Activated CD4-positive, alpha-beta memory T cell treated with anti-CD3 and anti-CD28 coated beads, Interleukin-2, amount 10 ng/mL, durations not matched to agents 7 days and 5 days (primary cell): ENCODE measurements at places on chromosomes 6 and 20.

DNA sequence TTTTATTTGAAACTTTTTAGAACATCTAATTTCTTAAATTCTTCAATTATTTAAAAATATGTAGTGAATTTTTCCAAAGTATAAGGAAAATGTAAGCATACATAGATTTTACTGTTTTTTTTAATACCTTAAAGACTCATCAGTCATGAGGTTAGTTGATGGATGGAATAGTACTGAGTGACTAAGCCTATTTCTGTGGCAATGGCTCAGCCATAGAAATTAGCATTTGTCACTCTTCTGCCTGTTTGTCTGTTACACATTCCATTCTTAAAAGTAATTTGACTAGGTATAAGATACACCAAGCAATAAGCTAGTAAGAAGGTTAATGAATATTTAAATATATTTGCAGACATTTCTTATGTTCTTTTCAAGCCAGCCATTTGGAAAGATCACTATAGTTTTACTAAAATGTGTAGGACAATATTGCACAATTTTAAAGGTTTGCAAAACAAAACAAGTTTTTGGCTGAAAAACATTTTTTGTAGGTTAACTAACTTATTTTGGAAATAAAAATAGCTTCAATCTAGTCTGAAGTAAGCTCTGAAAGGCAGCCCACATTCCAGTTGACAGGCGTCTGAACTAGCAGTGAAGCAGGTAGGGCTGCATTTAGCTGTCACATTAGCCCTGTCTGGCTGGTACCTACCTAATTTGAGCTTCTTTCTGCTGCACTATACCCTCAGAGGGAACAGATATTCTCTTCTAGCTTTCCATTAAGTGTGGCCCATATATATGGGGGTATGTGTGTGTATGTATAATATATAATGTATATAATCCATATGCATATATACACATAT is 385.7 kb downstream of the GRIK2 start:
- DNase-seq, result no peak

- DNase-seq, result no peak
Measured at GRCh38 chr6:91268941-91269340, 682.1 kb upstream of the MAP3K7 start.

GRCh38 chr20:58577871-58578598 is 62.8 kb upstream of the APCDD1L start:
- no peak for DNase-seq

- DNase-seq, result no peak
Measured at GRCh38 chr6:44742201-44742600, 354.7 kb downstream of the CDC5L start.

- no peak for DNase-seq
Measured at GRCh38 chr20:4770026-4770425, 48.3 kb downstream of the PRND start.

DNA sequence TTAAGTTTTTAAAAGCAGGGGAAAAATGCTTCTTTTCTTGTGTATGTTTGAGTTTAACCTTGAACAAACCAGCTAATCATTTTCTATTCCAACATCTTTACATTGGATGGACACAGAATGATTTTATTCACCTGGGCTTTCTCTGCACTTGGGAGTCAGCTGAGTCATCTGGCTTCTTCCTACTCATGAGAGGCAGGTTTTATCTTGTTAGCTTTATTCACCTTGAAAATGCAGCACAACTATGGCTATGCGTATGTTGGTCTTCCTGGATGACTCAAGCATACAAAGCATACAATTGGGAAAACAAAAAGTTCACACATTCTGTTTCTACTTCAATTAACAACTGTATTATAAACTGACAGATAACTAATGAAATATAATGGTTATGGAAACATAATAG is 737.7 kb downstream of the FRK start:
- no peak for DNase-seq

DNA sequence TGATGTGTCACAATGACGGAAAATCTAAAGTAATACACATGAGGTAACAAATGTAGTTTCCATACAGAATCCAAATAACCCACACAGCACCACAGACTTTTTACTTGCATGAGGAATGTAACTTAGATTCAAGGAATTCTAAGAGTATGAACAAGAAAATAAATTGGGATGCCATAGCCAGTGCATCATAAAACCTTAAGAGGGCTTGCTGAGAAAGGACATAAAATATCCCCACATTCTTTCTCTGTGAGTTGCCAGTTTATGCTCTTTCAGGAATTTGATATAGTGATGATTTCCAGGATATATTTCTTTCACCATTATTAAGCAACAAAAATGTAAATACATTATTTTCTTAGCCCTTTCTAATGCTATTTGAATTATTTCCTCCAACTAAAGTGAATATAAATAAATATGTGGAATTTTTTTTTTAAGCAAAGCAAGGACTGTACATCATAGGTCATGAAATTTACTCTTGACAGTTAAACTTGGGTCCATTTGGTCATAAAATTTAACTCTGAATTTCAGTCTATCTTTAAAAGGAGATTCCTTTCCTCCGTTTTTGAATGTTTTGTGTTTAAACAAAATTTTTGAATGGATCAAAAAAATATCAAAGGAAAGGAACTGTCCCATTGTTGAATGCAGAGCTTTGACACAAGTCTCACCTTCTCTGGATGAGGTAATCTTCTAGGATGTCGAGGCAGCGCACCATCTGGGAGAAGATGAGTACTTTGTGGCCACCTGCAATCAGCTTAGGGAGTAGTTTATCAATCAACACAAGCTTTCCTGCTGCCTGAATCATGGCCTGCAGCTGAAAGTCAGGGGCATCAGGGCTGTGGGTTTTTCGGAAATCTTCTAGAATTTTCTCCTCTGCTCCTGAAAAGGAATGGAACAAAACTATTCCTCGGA is 116.3 kb upstream of the EMILIN3 start:
- no peak for DNase-seq

- no peak for DNase-seq
Measured at GRCh38 chr20:40322941-40323340, 366.1 kb downstream of the MAFB start.

DNA sequence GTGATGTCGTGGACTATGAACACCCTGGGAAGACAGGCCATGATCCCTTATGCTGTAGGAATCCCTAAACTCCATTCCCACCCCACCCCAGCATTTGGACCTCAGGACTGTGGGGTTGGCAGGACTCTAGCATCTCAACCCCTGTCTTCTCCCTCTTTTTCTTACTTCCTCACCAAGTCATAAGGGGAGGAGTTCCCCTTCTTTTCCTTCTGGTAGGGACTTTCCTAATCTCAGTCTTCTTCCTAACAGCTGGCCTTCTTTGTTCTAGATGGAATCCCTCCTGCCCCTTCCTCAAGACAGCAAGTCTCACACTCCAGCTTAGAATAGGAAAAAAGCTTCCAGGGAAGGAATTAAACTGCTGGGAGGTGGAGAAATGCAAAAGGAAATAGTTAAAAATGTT is 2.3 kb upstream of the SIRPB2 start:
- no peak for DNase-seq

GRCh38 chr6:85568411-85568810 is 25.2 kb downstream of the SNX14 start:
- no peak for DNase-seq

- DNase-seq, result no peak
Measured at GRCh38 chr6:167150941-167151549, 6.7 kb downstream of the GPR31 start.

GRCh38 chr6:18893540-18894269 is 506.6 kb downstream of the RNF144B start:
- no peak for DNase-seq

DNA sequence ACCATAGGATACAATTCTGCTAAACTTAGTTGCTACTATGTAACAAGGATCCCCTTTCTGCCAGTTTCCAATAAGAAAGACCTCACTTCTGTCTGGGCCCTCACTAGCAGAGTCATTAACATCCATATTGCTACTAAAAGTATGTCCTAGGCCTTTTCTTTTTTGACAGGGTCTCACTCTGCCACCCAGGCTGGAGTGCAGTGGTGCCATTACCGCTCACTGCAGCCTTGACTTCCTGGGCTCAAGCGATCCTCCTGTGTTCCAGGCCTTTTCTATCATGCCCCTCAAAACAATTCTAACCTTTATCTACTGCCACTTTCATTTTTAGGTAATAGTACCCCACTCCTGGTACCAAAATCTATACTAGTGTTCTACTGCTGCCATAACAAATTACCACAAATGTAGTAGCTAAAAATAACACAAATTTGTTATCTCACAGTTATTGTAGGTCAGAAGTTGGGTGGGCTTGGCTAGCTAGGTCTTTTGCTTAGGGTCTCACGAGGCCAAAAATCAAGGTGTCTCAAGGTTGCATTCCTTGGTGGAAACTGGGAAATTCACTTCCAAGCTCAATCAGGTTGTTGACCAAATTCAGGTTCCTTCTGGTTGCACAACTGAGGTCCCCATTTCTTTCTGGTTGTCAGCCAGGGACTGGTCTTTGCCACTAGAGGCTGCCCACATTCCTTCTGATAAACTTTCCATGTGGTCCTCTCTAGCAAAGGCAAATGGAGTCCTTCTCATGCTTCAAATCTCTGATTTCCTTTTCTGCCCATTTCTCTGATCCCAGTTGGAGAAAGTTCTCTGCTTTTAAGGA is 3.0 kb downstream of the CSNK2A1 start:
- no peak for DNase-seq

DNA sequence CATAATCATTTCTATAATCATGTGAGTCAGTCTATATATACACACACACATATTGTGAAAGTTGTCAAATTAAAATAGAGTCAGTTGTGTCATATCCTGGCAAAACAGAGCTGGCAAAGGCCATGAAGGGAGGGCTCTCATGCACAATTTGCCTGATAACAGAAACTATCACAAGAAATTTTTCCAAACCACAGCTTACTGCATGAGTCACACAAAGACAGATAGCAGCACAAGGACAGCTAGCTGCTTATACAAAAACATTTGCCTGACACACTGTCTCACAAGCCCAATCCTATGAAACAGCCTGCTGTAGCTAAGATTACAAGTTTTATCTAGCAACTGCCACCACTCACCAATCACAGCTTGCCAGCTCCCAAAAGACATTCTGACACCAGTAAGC is 848.5 kb upstream of the MAN1A1 start:
- no peak for DNase-seq

DNA sequence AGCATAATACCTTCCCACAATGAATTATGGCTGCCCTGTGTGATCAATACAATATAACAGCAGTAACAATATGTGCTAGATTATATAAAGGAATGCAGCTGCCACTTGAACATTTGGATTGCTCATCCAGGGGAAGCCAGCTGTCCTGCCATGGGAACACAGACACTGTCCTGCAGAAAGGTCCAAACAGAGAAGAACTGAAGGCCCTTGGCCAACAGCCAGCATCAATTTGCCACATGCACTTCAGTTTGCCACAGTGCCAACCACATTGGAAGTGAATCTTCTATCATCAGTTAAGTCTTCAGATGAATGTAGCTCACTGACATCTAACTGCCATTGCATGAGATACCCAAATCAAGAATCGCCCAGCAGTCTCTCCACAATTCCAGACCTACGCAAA is 332.4 kb downstream of the PRKN start:
- no peak for DNase-seq

GRCh38 chr6:126076992-126077664 is 90.8 kb downstream of the TRMT11 start:
- no peak for DNase-seq

DNA sequence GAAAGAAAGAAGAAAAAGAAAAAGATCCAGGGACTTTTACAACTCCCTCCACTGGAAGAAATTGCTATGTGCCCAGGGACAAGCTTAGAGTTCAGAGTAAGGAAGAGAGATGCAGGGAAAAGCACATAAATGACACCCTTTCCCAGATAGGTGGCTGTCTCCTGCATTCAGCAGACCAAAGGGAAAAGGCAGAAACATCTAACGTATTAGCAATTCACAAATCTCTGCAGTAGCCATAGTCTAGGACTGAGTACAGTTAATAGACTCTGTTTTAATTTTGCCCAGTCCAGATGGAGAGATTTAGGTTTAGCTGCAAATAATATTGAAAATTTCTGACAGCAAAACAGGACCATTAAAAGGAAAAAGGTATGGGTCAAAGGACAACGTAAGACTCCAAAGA is 71.3 kb upstream of the TNFRSF21 start:
- DNase-seq, result no peak

DNA sequence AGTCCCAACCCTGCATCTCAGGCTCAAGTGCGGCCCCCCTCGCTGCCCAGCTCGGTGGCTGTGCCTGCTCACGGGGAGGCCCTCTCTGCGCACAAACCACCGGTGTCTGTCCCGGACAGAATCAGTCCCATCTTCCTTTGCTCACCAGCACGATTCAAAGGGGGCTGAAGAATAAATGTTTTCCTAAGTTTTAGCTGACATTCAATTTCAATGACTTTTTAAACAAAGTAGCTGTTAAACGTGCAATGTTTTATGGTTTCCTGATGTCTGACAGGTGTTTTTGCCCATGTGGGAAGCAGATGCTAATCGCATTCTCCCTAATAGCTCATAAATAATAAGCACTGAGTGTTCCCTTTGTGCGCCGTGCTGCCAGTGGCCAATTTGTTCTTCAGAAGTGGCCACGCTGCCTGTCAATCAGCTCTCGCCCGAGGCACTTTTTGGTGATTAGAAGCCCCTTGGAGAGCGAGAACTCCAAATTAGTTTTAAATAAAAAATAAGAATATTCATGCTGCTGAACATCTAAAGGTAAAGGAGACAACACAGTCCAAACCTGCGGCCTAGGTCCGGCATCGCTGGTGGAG is 26.3 kb downstream of the BHLHE23 start:
- no peak for DNase-seq

DNA sequence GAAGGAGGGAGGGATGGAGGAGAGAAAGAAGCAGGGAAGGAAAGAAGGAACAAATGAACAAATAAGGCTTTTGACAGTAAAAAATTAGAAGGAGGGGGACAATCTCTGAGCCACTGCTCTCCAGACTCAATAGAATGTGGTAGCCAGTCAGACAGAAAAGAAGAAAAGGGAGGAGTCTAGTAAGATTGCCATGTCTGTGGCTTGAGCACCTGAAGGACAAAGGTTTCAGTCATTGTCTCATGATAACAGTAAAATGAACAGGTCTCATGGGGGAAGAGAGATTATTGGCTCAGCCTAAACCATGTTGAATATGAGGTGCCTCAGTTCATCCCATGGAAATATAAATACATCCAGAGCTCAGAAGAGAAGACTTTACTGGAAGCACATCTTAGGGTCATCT is 14.0 kb upstream of the LOC128125822 start:
- DNase-seq, result no peak

GRCh38 chr6:18380158-18380836 is 6.9 kb upstream of the RNF144B start:
- no peak for DNase-seq

DNA sequence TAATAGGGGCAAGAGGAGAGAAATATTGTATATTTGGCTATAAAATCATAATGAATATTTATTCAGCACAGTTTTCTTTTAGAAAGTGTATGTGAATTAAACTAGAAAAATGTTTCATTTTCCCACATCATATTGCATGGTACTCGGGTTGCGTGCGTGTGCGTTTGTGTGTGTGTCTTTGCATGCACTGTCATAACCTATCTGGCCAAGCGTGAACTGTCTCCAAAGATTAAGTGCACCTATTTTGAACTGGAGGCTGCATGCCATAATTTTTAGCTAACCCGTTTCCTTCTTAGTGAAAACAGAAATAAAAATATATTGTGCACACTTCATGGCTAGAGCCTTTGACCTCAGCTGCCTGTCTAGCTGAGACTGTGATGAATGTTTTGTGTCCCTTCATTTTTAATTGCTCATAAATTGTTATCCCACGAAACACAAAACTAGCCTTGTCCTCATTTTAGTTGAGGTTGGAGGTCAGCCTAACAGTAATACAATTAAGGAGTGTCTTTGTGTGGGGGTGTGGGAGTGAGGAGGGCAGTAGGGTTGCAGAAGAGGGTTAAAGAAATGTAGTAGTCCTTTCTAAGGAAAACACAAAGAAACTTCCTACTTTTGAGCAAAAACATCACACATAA is 336.1 kb upstream of the POU3F2 start:
- no peak for DNase-seq
